ENCODE measurements at places on chromosomes 12 and 14.

- DNase-seq = no peak
Measured at GRCh38 chr12:121397521-121397920, 2.4 kb upstream of the RNF34 start.

GRCh38 chr14:74754899-74755298 lies 8.2 kb upstream of the YLPM1 start:
- DNase-seq = no peak

DNA sequence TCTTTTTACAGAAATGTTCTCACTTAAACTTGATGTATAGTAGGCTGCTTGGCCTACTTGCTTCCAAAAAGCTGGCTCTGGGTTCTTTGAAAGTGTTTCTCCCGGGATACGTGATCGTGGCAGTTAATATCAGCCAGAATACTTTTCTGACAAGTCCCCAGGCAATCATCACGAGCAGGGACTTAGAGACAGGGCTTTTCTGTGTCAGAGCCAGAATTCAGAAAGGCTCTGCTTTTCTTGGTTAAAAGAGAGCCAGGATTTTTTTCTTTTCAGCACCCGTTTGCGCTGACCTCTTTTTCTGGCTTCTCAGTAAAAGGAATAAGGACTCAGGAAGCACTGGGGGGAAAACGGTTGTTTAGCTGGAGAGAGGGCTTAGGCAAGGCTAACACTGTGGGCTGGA lies 57.8 kb upstream of the ARHGAP5 start:
- no peak for DNase-seq

GRCh38 chr12:90621927-90622326 lies 333.0 kb downstream of the CCER1 start:
- no peak for DNase-seq

DNA sequence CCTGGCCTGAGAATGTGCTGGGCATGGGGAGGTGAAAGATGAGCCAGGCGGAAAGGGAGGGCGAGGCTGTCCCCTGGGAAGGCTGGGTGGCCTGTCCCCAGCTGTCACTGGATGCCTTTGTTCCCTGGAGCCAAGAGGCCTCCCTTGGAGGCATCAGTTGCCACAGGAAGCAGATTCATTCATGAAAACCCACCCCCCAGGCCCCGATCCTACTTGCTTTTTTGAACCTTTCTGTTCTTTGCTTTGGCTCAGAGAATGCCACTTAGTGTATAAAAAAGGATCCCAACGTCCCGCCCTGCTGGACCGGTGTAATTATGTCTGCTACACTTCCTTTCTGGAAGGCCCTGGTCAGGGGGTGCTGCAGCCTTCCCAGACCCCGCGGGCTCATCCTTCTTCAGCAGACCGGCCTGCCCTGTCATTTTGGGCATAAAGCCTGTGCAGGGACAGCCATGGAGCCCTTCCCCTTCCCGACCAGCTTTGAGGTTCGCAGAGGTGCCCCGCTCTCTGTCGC lies 220.2 kb downstream of the SLC41A2 start:
- no peak for DNase-seq

- DNase-seq = no peak
Measured at GRCh38 chr14:85252011-85252410, 277.9 kb upstream of the FLRT2 start.
